ENCODE measurements at places on chromosomes 12 and 14. TPM values are rescaled to one million over a fixed set of nuclear protein-coding genes. Genes with fewer than 3 reads are reported as not detected.

The ACOT6 gene
- polyA plus RNA-seq, result not detected

The NGB gene
- polyA plus RNA-seq, result not detected

The SYT1 gene
- polyA plus RNA-seq, result 2.2 TPM

The ZFHX2 gene
- 1.3 TPM for polyA plus RNA-seq

The LIN7A gene
- polyA plus RNA-seq, result 2.3 TPM

The ALX1 gene
- 0.28 TPM for polyA plus RNA-seq

The YARS2 gene
- not detected for polyA plus RNA-seq

The SRGAP1 gene
- 5.5 TPM for polyA plus RNA-seq

The EFS gene
- 63.3 TPM for polyA plus RNA-seq

The OR4E2 gene
- polyA plus RNA-seq, result not detected

The NYNRIN gene
- 20.3 TPM for polyA plus RNA-seq

The TBX3 gene
- 37.5 TPM for polyA plus RNA-seq

The PPP1R36 gene
- polyA plus RNA-seq, result 0.55 TPM

The CABP1 gene
- polyA plus RNA-seq, result 1.9 TPM
